Activated CD8-positive, alpha-beta memory T cell treated with anti-CD3 and anti-CD28 coated beads, Interleukin-2, amount 10 ng/mL, durations not matched to agents 7 days and 5 days (primary cell): ENCODE measurements at places on chromosomes 4 and X.
A peak's percentile ranks its signal among the peaks of the same experiment; 100 is the strongest.

DNA sequence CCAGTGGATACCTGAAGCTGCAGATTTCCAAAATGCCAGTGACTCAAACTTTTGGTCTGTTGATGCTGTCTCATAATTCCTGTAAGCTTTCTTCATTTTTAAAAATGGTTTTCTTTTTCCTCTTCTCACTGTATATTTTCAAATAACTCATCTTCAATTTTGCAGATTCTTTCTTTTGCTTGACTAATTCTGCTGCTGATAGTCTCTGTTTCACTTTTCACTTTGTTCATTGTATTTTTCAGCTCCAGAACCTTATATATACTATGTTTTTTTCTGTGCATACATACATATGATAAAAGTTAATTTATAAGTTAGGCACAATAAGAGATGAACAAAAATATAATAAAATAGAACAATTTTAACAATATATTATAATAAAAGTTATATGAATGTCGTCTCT lies 237.7 kb upstream of the GPRIN3 start:
- no peak for DNase-seq

GRCh38 chr4:1351854-1352566 lies 5.0 kb downstream of the UVSSA start:
- peak; percentile 93 for DNase-seq

GRCh38 chr4:153794006-153794405 lies 5.1 kb upstream of the SFRP2 start:
- no peak for DNase-seq

- no peak for DNase-seq
Measured at GRCh38 chr4:93825551-93826216, 2.9 kb upstream of the ATOH1 start.

DNA sequence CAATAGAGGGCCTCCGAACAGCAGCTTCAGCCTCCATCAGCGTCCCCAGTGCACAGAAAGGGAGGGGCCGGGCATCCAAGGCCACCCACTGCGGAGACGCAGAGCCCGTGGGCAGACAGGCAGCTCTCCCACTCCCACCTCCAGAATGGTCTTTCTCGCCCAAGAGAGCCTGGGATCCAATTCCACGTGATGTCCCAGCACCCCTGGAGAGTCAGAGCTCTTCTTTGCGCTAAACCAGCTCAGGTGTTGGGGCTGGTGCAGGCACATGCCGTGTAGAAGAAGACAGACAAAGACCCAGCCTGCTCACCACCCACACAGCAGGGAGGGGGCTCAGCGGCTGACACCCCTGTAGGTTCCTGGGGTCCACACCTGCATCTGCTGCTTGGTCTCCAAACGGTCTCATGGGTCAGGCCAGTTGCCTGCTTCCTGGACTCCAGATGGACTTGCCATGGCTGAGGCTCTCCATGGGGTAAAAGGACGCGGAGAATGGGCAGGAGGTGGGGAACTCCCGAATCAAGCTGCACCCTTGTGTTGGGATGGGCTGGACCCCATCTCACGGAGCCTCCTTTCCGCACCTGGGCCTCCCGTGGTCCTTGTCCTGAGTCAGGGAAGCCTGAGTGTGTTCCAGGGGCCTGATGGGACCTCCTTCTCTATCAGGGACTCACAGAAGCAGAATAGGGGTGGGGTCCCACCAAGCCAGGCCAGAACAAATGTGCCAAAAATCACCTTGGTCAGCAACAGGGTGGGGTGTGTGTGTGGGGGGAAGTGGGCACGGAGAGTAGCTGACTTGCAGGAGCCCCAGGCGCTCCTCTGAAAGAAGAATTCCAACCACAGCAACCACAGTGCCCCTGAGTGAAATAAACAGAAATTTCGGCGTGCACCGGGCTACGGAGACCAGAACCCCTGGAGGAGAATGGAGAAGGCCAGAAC lies 11.6 kb upstream of the ASMTL start:
- peak; percentile 73 for DNase-seq

GRCh38 chr4:30386266-30386895 lies 333.8 kb upstream of the PCDH7 start:
- DNase-seq = no peak
